ENCODE measurements at places on chromosomes 2 and 18. TPM values are rescaled to one million over a fixed set of nuclear protein-coding genes. Genes with fewer than 3 reads are reported as not detected.

The CPS1 gene
- 6.8 TPM for polyA plus RNA-seq

The LYG2 gene
- 0.61 TPM for polyA plus RNA-seq

The GPR39 gene
- polyA plus RNA-seq, result 3.9 TPM

The TMEM247 gene
- not detected for polyA plus RNA-seq

The CAPN14 gene
- polyA plus RNA-seq, result 0.38 TPM

DNA sequence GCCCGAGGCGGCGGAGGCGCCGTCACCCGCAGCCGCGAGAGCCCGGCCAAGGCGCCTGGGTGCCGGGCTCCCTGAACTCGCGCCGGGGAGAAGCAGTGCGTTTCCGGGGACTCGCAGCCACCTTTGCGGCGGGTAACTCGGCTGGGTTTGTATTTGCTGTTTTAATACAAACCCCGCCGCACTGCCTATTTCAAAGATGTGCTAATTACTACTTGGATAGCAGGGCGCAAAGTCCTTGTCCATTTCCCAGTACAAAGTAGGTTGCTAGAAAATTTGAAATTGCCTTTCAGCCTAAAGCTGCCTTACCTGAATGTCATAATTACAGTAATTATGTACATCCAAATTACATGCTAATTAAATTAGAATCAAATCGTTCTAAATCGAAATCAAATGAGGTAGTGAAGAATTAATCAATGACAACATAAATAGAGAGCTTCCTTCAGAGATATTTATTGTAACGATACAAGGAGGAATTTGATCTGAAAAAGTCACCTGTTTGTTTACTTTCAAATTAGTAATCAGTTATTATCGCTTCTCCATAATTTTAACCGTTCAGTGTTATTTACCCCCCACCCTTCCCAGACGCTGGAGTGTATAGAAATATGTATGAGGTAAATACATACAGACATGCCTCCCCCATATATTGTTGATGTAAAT is 8.1 kb downstream of the SP9 start:
- peak; percentile 16 for DNase-seq
- peaks cover 85% of the 10 kb centered on the region for H3K27me3 ChIP-seq
- no peak overlapping the region for H3K4me3 ChIP-seq
- peaks cover 11% of the 10 kb centered on the region for H3K4me1 ChIP-seq
- no peaks in the 10 kb centered on the region for H3K36me3 ChIP-seq

- DNase-seq, result no peak
- no peak overlapping the region for H3K4me3 ChIP-seq
- H3K4me1 ChIP-seq, result no peaks in the 10 kb centered on the region
- no peak overlapping the region for H3K27ac ChIP-seq
- peaks cover 98% of the 10 kb centered on the region for H3K36me3 ChIP-seq
These were observed 61.1 kb downstream of the COA5 start for GRCh38 chr2:98547092-98547790.

GRCh38 chr2:199273042-199273511 is 184.7 kb downstream of the SATB2 start:
- H3K4me3 ChIP-seq, result no peak overlapping the region
- H3K36me3 ChIP-seq, result no peaks in the 10 kb centered on the region
- no peak overlapping the region for H3K27ac ChIP-seq
- H3K4me1 ChIP-seq, result no peaks in the 10 kb centered on the region
- DNase-seq, result no peak

- H3K4me1 ChIP-seq, result no peaks in the 10 kb centered on the region
- H3K36me3 ChIP-seq, result no peaks in the 10 kb centered on the region
- no peak overlapping the region for H3K4me3 ChIP-seq
- peak; percentile 21 for DNase-seq
- H3K27me3 ChIP-seq, result no peaks in the 10 kb centered on the region
These were observed 45.5 kb downstream of the RAB12 start for GRCh38 chr18:8654503-8655451.

GRCh38 chr18:49276680-49277079 is 183.8 kb downstream of the DYM start:
- no peaks in the 10 kb centered on the region for H3K4me1 ChIP-seq
- no peak overlapping the region for H3K27ac ChIP-seq
- no peaks in the 10 kb centered on the region for H3K27me3 ChIP-seq
- H3K4me3 ChIP-seq, result no peak overlapping the region
- DNase-seq, result no peak
- no peaks in the 10 kb centered on the region for H3K36me3 ChIP-seq

All from left lung (tissue), 14 donors.